ENCODE measurements at places on chromosomes 4 and X. TPM values are rescaled to one million over a fixed set of nuclear protein-coding genes. Genes with fewer than 3 reads are reported as not detected.

GRCh38 chrX:47558436-47558835, 2.6 kb upstream of the ARAF start:
- DNase-seq, result no peak

DNA sequence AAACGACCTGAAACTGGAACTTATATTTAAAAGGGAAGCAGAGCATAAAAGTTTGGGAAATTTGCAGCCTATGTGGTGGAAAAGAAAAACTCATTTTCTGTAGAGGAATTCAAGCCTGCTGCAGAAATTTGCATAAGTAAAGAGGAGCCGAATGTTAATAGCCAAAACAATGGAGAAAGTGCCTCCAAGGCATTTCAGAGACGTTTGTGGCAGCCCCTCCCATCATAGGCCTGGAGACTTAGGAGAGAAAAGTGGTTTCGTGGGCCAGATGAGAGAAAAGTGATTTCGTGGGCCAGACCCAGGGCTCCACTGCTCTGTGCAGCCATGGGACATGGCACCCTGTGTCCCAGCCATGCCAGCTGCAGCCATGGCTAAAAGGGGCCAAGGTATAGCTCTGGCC, 361.9 kb downstream of the PCDH19 start:
- DNase-seq, result no peak

DNA sequence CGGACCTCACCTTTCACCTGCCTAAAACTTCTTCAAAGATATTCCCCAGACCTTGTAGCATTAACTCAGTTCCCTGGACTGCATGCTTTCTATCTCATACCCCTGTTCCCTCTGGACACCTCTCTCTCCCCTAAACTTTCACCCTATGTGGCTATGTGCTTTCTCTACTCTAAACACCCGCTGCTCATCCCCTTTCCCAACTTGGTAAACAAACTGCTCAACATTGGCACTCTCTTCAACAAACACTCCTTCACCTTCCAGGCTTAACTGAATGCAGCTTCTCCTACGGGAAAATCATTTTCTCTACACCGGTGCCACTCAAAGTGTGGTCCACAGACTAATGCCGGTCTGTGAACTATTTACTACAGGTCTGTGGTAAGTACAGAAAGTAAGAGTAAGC, 19.9 kb downstream of the PHF8 start:
- no peak for DNase-seq

- DNase-seq, result no peak
Observed at GRCh38 chrX:20418379-20419150, 151.9 kb upstream of the RPS6KA3 start.

- no peak for DNase-seq
Observed at GRCh38 chr4:19329631-19330030, 922.1 kb upstream of the SLIT2 start.

The IGSF1 gene
- polyA plus RNA-seq, result 13.7 TPM

DNA sequence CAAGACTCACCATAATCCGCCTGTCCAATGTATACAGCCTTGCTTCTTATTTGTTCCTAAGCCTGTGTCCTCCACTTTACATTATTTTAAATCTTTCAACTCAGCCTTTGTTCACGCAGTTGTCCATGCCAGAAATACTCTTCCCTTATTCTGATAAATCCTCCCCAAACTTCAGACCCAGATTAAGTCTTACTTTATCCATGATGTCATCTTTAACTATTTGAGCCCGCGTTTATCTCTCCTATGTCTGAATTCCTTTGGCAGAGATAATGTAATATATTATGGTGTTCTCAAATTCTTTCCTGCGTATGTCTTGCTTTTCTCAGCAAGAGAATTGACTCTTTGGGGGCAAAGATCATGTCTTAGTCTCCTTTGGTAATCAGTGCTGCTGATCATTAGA, 129.6 kb downstream of the LUZP4 start:
- DNase-seq, result no peak
